ENCODE measurements at places on chromosomes 2 and 18.

GRCh38 chr2:149611100-149611820, 23.7 kb upstream of the MMADHC start:
- DNase-seq = no peak

DNA sequence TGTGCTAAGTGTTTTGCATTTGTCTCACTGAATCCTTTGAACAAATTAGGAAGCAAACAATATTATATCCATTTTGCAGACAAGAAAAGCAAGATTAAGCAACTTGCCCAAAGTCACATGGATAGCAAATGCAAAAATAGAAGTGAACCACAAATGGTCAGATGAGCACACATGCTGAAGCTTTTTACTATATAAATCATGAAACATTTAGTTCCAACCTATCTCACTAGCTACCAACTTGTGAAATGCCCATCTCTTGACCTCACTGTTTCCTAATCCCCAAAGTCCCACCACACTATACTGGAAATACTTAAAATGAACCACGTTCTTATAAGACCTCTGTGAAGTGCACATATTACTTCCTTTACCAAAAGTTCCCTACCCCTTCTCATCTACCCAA, 380.5 kb downstream of the ERBB4 start:
- no peak for DNase-seq

- DNase-seq = peak; percentile 13
Measured at GRCh38 chr2:79887747-79888374, 375.0 kb downstream of the CTNNA2 start.

DNA sequence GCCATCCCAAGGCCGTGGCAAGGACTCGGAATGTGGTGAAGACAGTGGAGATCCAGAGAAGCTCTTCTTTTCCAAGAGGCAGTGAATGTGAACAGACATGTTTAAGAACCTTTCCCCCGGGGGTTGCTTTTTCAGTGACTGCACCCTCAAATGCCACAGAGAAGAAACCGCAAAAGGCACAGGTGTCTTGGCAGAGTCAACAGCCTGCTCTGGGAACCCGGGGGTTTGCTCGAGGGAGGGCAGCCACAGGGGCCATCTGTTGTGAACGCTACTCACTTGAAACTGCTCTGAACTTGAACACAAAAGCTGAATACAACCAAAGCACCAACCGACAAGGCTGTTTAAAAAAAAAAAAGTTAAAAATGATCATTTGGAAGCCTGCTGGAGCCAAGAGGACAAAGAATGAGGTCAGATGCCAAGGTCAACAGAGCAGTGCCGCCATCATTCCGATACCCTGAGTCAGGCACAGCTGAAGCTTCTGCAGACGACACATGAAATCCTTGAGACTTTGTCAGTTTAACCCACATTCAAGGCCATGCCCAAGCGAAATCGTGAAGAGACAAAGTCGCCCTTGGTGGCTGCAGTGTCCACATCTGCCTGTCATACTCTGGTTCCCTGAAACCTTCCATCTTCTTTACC, 47.4 kb downstream of the PSMG2 start:
- no peak for DNase-seq

DNA sequence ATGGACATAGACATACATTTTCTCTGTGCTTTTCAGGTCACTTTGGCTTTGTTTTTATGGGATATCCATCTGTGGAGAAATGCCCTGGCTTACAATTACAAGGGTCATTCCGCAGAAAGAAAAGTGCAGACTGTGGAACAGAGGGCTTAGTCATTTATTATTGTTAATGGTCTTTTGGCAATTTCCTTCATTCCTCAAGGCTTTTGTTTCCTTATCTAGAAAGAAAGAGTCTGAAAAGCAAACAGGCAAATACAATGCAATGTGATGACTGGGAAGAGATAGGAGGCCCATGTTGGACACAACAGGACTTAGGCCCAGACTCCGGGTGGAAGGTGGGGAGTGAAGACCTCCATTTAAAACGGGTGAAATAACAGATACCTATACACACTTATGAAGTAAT, 129.5 kb upstream of the CAVIN2 start:
- DNase-seq = no peak

DNA sequence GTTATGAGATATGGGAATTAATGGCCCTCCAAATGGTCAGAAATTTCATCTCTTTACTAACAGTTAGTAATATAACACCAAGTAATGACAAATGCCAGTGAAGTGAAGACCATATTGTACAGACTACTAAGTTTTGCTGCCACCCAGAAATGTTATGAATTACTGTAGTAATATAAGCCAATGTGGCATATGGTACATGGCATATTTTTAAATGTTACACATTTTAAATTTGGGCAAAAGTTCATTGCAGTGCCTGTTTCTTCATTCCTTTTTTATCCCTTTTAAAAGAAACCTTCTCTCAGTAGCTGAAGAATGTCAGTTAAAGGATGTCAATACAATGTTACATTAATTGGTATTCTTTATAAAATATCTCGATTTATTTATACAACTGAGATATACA, 626.5 kb upstream of the SLC8A1 start:
- no peak for DNase-seq

DNA sequence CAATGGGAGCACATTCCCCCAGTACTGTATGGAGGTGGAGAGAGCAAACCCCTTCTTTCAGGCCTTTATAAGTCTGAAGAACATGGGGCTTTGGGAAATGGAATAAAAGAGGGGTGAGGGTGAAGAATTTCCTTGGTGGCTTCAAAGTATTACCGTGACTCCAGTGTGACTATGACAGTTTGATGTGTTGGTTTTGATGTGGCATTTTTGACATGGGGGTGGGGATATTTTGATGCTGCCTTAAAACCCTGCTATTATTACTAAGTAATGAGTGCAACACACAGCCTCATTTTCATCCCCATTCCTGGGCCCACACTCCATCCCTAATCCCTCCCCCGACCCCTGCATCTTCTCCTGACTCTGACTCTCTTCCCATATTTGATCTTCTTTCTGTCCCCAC, 23.6 kb downstream of the QPCT start:
- DNase-seq = no peak

DNA sequence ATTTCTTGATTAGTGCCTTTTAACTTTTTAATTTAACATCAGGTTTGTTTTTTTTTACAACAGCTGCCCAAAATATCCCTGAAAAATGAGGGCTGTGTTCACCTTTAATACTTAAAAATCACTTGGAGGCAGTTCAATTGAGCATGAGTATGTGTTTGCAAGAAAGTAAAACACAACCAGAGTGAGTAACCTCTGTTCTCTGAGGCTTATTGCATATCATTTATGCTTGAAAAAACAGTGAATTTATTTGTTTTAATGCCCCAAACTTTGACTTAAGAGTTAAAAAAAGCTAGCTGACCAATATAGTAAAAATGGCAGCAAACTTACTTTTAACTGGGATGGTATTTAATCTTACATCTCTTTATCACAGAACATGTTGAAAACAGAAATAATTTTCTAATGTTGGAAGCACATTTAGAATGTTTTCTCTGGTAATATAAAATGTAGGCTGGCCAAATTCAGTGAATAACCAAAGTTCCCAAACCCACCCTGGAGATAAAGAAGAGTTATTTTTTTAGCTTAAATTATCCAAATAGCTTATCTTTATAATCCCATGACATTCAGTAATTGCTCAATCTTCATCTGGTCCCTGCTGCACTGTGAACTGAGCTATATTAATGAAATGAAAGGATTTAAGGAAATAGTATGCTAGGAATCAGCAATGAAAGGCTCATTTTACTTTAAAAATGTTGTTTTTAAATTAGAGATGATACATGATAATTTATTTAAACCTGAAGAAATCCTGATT, 24.8 kb upstream of the EFEMP1 start:
- no peak for DNase-seq

DNA sequence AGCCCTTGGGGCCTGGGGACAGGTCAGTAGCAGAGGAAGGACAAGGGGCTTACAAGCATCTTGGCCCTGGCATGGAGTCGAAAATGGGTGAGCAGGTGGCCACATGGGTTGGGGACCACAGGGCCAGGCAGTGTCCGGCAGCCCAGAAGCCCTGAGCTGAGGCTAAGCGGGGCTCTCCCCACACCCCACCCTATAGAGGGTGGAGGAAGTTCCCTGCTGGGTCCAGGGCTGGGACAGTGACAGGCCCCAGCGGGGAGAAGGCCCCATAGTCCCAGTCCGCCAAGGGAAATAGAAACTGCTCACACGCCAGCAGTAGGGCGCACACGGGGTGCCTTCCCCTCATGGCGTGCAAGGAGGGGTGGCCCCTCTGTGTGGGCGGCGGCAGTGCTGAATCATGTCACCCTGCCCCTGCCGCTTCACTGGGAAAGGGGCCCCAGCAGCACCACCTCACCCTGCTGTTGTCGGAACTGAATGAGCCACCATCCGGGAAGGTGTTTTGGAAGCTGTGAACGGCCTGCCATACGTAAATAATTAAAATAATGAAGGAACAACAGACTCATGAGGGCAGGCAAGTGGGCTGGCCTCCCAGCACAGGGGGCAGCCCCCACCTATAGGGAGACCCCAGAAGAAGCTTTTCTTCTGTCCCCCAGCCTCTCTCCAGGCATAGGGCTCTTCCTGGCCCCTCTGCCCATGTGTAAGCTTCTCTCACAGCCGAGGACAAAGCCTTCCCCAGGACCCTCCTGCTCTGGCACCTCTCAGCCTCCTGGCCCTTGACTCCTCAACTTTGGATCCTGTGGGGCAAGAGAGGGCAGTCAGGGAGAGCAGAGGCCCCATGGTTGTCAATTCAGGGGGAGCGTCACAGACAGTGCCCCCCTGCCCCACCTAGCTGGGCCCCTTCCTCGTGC, 12.7 kb upstream of the DUSP2 start:
- DNase-seq = peak; percentile 76

DNA sequence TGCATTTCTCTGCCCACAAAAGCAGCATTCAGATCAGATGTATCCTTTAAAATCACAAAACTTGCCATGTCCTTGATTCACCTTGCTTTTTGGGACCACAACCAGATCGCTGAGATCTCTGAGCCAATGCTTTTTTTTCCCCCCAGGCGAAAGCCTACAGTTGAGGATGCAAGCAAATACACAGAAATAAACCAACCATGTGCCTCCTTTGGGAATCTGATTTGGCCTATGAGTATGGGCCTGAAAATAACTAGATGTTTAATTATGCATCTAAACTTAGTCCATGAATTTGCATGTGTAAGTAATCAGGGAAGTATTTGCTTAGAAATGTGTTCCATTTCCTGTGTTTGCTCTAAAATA, 49.7 kb upstream of the CDC42EP3 start:
- DNase-seq = no peak

DNA sequence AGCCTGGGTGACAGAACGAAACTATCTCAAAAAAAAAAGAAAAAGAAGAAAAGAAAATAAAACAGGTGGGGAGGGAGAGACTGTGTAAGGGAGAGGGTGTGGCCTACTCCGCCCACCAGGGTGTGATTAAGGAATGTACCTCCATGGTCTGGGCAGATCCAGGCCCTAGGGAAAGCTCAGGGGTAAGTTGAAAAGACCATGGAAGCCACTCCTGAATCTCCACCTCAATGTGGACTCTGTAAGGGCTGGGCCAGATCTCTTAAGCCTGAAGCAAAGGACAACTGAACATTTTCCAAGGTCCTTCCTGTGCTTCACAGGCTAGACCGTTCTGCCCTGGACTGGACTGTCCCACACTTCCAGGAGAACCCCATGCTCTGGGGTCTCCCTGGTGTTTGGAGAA, 9.7 kb upstream of the ATG16L1 start:
- DNase-seq = no peak

DNA sequence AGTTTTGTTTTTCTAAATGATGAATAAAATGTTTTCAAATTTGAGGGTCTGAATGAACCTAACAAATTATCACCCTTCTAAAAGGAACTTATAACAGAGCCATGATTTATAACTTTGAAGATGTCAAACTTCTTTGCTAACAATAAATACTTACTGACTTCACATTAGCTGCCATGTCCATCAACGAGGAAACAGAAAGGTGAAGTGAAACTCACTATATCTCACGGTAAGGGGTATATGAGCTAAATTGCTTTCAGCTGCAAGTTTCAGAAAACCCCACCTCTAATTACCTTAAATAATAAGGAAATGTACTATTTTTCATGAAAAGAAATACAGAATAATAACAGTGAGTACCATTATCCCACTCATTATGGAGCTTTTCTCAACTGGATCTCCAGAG, 350.8 kb upstream of the NT5C1B start:
- no peak for DNase-seq

DNA sequence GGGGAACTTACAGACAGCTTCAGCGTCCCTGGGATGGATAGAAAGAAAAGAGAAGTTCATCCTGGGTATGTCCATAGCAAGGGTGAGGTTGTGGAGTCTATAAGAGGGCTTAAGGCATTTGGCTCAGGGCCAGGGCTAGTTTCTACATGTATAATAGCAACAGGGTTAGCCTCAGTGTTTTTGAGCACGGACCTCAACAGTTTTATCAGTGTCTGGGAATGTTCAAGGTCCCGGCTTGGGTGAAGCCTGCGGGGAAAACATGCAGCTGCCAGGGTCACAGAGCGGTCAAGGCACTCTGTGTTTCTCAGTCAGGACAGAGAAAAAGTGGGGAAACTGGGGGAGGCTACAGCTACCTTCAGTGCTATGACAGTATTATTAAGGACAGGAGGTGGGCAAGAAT, 427.7 kb upstream of the HS6ST1 start:
- DNase-seq = no peak

DNA sequence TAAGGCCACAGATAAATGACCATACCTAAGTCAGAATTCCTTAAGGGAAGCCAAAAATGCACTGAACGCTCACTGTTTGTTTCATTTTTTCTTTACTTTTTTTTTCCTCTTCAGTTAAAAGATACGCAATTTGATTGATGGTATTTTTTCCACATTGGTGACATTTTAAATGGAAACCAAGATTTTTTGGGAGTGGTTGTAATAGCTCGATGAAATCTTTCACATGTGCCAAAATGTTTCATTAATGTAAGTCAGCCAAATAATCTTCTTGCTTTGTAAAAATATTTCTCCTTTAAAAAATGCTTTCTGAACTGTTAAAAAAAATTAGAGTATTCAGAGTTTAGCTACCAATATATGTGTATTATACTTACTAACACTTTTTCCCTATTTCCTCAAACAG, 339.8 kb downstream of the ZEB2 start:
- DNase-seq = no peak

DNA sequence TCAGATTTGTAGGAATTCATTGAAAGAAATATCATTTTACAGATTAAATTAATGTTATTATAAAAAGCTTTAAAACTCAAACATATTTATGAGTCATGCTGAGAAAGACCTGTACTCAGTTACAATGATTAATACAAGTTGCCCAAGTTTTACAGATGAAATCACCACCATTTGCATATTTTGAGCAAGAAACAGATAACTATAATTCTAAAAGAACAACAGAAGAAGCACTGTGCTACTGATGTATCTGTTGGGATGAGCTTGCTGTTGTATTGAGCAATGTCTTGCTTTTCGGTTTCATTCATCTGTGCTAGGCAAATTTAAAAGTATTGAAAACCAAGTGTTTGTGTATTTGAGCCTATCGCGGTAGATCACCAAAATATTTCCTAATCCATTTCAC, 1589.1 kb upstream of the ZEB2 start:
- no peak for DNase-seq
